ENCODE measurements at places on chromosomes 11 and 22.

DNA sequence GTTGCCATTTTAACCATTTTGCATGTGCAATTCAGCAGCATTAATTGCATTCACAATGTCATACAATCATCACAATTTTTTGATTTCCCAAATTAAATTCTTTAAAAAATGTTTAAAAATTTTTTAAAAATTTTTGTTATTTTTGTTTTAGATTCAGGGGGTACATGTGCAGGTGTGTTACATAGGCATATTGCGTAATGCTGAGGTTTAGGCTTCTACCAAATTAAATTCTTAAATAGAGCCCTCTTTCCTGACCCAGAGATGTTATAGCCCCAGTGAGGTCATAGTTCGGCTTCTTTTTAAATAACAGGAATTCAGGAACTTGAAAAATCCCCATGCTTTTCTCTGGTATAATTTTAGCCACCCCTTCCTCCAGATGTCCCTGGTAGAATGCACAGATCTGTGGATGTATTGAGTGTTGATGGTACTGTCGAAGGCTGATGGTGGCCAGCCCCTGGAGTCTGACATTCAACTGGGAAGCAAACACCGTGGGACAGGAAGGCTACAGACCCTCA, 11.3 kb upstream of the AMPD3 start:
- no peak overlapping the region for H3K4me3 ChIP-seq
- no peak overlapping the region for H3K27ac ChIP-seq
- no peaks in the 10 kb centered on the region for H3K36me3 ChIP-seq
- H3K27me3 ChIP-seq: peaks cover 11% of the 10 kb centered on the region
- no peak for DNase-seq
- H3K4me1 ChIP-seq: peaks cover 45% of the 10 kb centered on the region

DNA sequence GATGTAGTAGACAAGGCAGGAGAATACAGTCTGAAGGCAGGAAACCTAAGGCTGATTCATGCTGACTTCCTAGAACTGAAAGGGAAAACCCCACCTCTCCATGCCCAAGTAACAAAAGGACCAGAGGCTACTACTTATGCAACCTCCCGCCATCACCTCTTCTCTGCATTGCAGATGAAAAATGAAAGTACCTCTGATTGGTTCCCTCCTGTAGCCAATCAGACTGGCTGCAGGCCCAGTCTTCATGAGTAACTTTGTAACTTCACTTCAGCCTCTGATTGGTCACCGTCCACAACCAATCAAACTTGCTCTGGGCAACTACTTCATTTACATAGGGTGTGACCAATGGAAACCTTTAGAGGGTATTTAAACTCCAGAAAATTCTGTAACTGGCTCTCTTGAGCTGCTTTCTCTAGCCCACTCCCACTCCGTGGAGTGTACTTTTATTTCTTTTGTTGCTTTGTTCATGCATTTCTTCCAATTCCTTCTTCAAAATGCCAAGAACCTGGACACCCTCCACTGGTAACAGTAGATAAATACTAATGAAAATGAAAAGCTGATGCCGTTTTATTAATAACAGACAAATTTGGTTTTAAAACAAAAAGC, 5.2 kb upstream of the MAP6 start:
- peaks cover 52% of the 10 kb centered on the region for H3K27me3 ChIP-seq
- H3K4me3 ChIP-seq: no peak overlapping the region
- no peaks in the 10 kb centered on the region for H3K36me3 ChIP-seq
- peak; percentile 53 for DNase-seq
- H3K27ac ChIP-seq: no peak overlapping the region

DNA sequence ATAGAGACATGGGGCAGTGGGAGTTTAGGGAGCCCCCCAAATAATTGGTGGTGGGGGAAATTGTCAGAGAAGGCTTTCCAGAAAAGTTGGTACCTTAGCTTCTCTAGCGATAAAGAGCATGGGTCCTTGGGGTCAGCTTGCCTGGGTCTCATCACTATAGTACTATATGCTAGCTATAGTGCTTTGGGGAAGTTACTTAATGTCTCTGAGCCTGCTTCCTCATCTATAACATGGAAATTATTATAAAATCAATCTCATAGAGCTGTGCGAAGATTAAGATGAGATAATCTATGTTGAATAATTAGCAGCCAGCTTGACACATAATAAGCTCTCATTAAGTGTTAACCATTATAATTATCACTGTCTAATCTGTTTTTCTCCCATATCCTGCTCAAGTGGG, 41.2 kb downstream of the STIM1 start:
- DNase-seq: no peak
- H3K4me1 ChIP-seq: peaks cover 31% of the 10 kb centered on the region
- peaks cover 33% of the 10 kb centered on the region for H3K36me3 ChIP-seq
- H3K4me3 ChIP-seq: no peak overlapping the region
- H3K27ac ChIP-seq: no peak overlapping the region

- peak overlapping the region; percentile 39 for H3K27ac ChIP-seq
- no peaks in the 10 kb centered on the region for H3K27me3 ChIP-seq
- peaks cover 11% of the 10 kb centered on the region for H3K36me3 ChIP-seq
- H3K4me1 ChIP-seq: peaks cover 52% of the 10 kb centered on the region
Observed at GRCh38 chr11:60857378-60858232, 1.9 kb upstream of the PTGDR2 start.

DNA sequence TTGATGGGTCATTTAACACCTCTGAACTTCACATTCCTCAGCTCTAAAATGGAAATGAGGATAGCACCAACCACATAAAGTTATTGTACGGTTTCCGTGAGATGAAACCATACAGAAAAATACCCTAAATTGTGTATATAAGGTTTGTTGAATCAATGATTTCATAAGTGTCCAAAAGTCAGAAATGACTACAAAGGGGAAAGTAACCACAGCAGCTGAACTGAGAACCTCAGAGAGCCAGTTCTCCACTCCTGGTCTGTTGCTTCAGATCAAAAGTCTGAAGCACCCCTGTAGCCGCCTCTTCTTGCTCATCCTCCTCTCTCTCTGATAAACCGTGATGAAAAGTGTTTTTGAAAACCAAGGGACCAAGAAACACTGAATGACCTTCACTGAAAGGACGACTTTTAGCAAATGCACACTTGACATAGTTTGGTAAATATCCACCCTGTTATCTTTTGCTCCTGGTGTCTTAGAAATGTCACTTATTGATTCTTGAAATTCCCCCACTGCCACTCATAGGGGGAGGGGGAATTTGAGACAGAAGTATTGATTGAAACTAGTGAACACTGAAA, 194.5 kb downstream of the NAV2 start:
- no peak overlapping the region for H3K27ac ChIP-seq

All from T-helper 2 cell treated with Interferon-gamma antibody and Interleukin-4, amounts not matched to agents 5 μg/mL and 100 μg/mL, for 36 hours (primary cell).